Thoracic aorta (tissue), 2 donors: ENCODE measurements at places on chromosomes 4 and X.

- DNase-seq, result no peak
Observed at GRCh38 chrX:40313269-40313668, 215.5 kb upstream of the BCOR start.

DNA sequence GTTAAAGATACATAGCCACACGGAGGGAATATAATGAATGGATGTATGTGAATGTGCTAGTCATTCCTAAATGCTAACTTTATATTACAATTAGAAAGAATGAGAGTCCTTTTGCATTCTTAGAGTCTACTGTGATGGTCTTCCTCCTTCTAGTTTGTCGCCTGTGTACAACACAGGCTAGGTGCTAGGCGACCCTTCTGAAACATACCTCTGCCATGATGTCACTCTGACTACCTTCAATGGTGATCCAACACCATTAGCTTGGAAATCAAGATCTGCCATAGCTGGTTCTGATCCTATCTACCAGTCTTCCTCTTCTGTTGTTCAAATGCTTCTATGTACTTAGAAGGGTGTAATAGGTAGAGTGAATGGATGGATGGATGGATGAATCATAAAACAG, 151.2 kb downstream of the MGST2 start:
- no peak for DNase-seq

- DNase-seq, result no peak
Observed at GRCh38 chrX:17596546-17597205, 140.6 kb upstream of the SCML1 start.

DNA sequence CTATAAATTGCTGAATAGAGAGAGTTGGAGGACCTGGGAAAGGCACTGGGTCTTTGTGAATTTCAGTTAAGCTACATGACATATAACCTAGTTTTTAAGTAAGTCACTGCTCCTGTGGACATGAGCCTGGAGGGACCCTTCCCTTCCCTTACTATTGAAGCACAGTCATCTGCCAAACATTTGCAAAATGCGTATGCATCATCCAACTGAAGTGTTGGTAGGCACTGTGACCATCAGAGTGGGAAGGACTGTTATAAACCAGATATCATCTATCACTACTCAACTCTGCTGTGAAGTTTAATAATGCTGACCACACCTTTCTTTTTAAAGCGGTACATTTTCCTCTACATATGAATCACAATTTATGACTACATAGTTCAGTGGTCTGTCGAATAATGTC, 5.2 kb downstream of the GABRA3 start:
- no peak for DNase-seq

DNA sequence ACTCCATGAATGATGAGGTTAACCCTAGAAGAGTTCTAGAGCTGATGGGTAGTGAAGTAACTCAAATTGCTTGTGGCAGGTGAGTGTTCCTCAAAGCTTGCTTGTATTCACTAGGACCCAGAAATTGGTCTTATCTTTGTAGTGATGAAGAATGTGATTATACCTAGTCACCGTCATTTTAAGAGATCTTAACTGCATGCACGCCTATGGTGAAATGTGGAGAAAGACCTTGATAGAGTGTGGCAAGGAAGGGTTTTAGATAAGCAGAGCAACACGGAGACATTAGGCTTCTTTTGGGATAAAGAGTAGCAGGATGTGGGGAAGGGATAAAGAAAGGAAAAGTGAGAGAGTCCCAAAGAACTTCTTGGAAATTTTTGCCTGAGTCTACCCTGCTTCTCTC, 42.4 kb downstream of the NAP1L5 start:
- DNase-seq, result no peak

- DNase-seq, result no peak
Observed at GRCh38 chr4:116942315-116942714, 143.1 kb downstream of the TRAM1L1 start.

DNA sequence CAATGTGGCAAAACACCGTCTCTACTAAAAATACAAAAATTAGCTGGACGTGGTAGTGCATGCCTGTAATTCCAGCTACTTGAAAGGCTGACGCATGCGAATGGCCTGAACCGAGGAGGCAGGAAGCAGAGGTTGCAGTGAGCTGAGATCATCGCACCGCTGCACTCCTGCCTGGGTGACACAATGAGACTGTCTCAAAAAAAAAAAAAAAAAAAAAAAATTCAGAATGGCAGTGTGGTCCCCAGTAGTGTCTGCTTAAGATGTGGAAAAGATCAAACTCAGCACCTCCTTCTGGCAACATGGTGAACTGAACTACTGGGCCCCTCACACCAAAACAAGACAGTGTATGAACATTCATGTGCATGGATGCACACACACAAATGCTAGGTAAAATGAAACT, 32.2 kb downstream of the SMS start:
- no peak for DNase-seq

DNA sequence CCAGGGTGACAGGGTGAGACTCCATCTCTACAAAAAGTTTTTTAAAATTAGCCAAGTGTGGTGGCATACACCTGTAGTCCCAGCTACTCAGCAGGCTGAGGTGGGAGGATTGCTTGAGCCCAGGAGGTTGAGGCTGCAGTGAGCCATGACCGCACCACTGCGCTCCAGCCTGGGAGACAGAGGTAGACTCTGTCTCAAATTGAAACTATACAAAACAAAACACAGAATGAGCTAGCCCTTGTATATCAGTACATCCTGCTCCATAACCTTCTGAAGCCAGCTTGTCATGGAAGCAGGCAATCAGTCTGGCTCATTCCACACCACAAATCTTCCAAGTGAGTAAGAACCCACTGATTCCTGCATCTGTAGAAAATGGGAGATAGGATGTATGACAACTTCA, 49.0 kb downstream of the CD99L2 start:
- no peak for DNase-seq

DNA sequence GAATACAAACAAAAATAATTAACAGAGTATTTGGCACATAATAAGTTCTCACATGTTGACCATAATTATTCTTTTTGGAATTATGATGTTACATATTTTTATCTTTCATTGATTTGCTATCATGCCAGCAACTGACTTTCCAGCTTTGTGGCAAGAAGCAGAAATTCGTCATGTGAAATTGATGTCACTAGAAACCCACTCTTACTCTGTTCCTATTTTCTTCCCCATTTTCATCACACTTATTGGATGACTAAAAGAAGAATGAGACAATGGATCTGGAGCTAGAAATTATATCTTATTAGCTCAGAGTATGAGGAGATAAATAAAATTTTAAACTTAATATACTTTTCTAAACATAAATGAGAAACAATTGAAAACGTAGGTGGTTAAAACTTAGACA, 31.9 kb downstream of the EGF start:
- DNase-seq, result no peak

- no peak for DNase-seq
Observed at GRCh38 chr4:95515589-95515988, 33.2 kb downstream of the UNC5C start.

- no peak for DNase-seq
Observed at GRCh38 chr4:152065545-152065944, 304.7 kb upstream of the GATB start.

GRCh38 chrX:81082649-81083048, 119.1 kb downstream of the HMGN5 start:
- DNase-seq, result no peak

GRCh38 chr4:6236816-6237390, 32.7 kb upstream of the WFS1 start:
- no peak for DNase-seq

GRCh38 chrX:63747331-63747730, 37.7 kb downstream of the ARHGEF9 start:
- DNase-seq, result no peak

- DNase-seq, result no peak
Observed at GRCh38 chrX:84221181-84221580, 33.2 kb upstream of the RPS6KA6 start.

- no peak for DNase-seq
Observed at GRCh38 chr4:88524171-88524570, 595 bp upstream of the PYURF start.

GRCh38 chr4:76091052-76091451, 16.5 kb downstream of the ART3 start:
- no peak for DNase-seq

DNA sequence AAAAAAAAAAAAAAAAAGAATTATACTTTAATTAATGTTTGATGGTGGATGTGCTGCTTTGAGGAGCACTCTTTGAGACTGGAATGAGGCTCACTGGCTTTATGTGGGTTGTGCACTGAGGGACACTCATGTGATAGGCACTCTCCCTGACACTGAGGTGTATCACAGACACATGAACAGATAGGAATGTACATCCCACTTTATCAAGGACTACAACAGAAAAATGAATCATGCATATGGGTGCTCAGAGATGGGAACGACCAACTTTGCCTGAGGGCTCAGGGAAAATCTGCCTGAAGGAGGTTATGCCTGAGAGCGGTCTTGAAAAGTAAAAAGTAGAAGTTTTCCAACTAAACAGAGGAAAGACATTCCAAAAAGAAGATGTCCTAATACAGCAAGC, 97.7 kb upstream of the RBPJ start:
- DNase-seq, result no peak

DNA sequence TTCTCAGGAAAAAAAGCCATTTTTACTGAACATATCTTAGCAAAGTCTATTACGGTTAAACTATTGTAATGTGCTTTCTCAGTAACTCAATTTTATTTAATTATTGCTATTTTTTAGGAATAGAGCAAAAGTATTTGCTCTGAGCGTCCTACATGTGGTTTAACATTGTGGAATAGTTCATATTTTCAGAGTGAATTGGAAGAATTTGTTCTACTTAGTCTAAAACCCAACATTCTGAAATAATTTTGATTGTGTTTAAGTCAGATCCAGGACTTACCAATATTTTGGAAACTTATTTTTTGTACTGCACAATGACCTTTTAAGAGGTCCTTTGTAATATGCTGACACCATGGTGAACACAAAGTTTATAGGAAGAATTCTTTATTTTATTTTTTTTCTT, 27.2 kb downstream of the CXCL1 start:
- DNase-seq, result no peak

- DNase-seq, result no peak
Observed at GRCh38 chr4:7897811-7898210, 41.9 kb downstream of the AFAP1 start.

GRCh38 chr4:75777589-75777988, 53.2 kb downstream of the USO1 start:
- DNase-seq, result no peak

- no peak for DNase-seq
Observed at GRCh38 chr4:148405161-148405893, 36.9 kb downstream of the NR3C2 start.

- DNase-seq, result no peak
Observed at GRCh38 chr4:98516441-98517217, 141.8 kb downstream of the TSPAN5 start.

DNA sequence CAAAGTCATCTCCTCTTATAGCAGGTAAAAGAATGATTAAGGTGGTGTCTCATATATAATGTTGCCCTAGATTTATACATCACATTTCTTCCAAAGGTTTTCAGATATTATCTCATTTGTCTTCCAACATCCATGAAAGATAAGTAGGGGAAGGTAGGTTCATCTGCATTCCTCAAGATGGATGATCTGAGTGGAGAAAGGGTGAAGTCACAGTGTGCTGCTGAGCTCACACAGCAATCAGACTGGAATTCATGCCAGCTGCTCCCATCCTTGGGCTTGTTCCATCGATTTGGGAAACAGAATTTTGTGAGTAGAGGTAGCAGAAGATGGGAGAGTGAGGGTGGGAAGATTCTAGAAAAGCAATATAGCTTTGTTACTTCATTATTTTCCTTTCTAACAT, 482.4 kb downstream of the INPP4B start:
- no peak for DNase-seq

DNA sequence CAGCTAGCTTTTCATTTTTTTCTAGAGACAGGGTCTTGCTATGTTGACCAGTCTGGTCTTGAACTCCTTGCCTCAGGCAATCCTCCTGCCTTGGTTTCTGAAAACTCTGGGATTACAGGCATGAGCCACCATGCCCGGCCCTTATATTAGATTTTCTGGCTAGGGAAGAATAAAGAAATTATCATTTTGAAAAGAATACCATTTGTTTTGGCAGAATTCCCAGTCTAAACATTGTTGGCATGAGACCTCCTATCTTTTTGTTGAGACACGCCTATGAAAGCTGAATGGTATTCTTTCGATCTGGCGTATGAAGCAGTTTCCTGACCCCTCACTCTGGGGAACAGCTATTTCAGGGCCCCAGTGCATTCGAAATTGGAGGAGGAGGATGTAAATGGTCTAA, 107.0 kb downstream of the REPS2 start:
- no peak for DNase-seq

DNA sequence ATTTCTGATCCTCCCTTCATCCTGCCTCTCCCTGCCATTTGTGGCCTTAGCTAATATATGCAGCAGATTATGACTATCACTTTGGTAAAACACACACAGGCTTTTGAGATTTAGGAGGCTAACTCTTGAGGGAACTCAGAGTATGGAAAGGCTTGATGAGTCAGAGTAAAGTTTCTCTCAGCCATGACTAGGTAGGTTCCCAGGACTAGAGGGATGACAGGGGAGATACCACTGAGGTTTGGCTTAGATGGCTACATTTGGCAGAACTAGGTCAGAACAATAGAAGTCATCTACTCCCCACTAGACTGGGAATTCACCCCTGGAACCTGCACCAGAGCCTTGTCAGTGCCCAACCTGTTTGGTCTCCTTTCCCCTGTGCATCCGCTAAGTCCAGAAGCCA, 585.7 kb downstream of the TLL1 start:
- no peak for DNase-seq

DNA sequence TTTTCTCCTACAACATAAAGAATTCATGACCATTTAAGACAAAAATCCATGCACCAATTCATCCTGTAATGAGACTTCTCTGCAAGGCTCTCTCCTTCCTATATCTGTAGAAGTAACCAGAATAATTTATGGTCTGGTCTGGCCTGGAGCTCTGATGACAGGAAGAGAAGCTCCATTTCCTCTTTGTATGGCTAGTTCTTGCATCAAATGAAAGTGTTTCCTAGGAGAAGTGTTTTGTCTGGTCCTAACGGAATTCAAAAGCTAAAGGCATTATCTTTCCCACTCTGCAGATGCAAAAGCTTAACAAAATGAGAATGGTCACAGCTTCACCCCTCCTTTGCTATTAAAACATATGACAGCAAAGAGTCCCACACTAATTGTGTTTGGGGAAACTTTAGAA, 55.1 kb downstream of the SPATA18 start:
- no peak for DNase-seq

- no peak for DNase-seq
Observed at GRCh38 chr4:106329041-106329618, 12.8 kb downstream of the AIMP1 start.
